ENCODE measurements at places on chromosomes 16 and 17.

GRCh38 chr16:83973581-83974385 lies 5.7 kb downstream of the NECAB2 start:
- no peak for DNase-seq

- DNase-seq: no peak
These were observed 7.6 kb downstream of the CYB5B start for GRCh38 chr16:69431948-69432468.

GRCh38 chr17:58480090-58480489 lies 8.1 kb downstream of the HSF5 start:
- no peak for DNase-seq

- no peak for DNase-seq
These were observed 71.9 kb downstream of the ENGASE start for GRCh38 chr17:79146562-79146961.

GRCh38 chr17:16940116-16940881 lies 31.6 kb downstream of the TNFRSF13B start:
- DNase-seq: no peak

- DNase-seq: no peak
These were observed 2.7 kb upstream of the SLC6A2 start for GRCh38 chr16:55653106-55653505.

DNA sequence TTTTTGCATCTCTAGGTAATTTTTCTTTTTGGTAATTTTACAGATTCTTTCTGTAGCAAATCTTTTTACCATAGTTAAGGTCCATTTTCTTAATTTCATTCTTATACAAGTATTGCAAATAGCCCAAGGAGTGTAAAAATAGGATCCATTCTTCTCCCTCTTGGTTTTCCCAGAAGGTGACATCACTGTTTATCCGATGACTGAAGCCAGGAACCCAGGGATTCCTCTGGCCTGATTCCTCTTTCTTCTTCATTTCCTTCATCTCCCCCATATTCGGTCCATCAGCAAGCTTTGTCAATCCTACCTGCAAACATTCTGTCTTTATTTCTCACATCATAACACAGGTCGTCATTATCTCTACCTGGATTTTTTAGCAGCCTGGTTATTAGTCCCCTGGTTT lies 5.3 kb downstream of the RBBP6 start:
- DNase-seq: no peak

DNA sequence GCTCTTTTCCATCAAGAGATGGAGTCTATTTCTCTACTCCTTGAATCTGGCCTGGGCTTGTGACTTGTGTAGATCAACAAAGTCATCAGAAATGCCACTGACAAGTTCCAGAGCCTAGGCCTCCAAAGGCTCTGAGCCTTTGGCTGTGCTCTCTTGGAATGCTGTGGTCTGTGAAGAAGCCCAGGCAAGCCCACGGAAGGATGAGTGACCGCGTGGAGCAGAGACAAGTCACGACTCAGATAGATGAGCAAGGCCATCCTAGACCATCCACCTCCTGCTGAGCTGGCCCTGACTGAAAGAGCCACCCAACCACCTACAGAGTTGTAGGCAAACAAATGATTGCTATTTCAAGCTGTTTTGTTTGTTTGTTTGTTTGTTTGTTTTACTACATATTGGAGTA lies 11.6 kb upstream of the ICAM2 start:
- no peak for DNase-seq

- DNase-seq: peak; percentile 78
These were observed 1.4 kb downstream of the HAGHL start for GRCh38 chr16:728131-728889.

GRCh38 chr17:66416207-66416940 lies 114.0 kb downstream of the PRKCA start:
- no peak for DNase-seq

DNA sequence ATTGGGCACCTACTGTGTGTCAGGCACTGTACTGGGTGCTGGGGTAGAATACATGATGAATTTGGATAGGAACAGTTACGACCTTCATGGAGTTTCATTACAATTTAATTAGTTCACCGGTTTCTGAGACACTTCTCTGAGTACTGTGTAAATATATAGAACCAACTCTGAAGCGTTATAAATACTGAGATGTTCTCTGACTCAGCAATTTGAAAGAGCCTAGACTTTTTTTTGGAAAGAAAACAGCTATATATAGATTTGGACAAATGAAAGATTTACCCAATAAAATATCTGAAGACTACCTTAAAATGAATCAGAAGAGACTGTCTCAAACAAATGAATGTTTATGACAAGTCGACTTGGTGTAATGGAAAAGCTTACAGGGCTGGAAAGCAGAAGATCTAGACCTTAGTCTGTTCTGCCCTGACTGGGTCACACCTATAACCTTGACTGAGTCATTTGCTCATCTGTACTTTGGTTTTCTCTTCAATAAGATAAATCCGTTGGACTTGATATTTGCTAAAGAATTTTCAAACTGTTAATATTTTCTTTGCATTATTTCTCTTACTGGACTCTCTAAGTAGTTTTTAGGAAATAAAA lies 4.6 kb upstream of the GAN start:
- no peak for DNase-seq

DNA sequence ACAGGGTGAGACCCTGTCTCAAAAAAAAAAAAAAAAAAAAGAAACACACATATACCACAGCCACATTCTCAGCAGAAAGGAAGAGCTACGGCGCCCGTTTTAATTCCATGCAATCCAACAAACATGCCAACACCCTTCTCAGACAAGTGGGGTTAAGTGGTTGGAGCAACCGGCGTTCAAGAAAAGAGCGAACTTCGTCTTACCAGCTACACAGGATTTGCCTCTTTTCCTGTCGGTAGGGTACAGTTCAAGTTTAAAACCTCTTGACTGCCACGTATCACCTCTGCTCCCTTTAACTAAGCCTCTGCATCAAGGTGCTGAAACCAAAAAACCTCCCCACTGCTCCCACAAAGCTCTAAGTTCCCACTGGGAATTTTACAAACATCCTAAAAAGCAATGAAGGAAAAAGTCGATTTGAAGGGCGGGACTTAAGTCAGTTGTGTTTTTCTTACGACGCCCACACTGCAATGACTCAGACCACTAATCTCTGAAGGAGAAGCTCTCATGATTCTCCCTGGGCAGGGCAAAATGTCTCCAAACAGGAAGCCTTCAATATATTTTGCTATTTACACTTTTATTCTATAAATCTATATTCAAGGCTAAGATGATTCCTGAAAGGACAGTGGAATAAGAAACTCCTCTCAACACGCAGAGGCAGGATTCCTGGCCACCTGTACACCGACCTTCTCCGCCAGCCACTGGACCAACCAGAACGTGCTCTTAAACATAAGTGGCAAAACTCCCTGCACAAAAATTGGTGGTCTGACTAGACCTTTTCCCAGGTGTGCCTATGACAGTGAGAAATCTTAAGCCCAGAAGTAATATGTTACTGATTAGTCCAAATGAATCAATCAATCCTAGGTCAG lies 18.8 kb downstream of the SRP68 start:
- no peak for DNase-seq

DNA sequence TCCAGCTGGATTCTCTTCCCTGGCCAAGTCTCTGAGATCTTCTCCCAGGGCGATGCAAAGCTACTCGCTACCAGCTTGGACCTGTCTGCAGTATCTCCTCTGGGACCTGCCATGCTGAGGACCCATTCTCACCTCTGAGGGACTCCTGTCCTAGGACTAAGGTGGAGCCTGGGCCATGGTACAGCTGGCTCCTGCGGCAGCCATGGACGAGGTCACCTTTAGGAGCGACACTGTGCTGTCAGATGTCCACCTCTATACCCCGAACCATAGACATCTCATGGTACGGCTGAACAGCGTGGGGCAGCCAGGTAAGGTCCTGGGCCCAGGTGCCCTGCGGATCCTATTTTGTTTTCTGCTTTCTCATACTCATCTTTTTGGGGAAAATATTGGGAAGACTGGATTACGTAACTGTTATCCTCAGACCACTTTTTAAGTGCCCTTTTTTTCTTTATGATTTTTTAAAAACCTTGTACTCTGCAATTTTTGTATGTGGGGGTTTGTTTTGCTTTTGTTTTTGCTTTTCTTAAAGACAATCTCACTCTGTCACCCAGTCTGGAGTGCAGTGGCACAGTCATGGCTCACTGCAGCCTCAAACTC lies 4.1 kb downstream of the METTL22 start:
- DNase-seq: no peak

- no peak for DNase-seq
These were observed 23.1 kb downstream of the CREBBP start for GRCh38 chr16:3857189-3858043.

DNA sequence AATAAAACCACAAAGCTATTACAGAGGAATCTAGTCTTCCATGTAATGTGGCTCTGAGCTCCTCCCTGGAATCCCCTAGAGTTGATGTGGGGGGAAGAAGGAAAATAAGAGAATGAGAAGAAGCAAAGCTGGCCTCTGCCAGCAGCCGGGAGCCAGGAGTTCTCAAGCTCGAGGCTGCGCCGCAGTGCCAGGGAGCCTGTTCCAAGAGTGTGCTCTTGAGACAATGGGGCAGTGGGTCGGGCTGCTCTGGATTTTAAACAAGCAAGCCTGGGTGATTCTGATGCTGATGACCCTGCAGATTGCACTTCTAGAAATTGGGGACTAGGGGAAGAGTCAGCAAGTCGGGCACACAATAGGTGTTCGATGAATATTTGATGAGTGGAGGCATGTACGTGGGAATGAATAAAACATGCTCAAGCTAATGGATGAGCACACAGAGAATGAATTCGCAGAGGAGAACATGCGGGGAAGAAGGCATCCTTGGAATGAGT lies 119.9 kb downstream of the CMIP start:
- DNase-seq: no peak

GRCh38 chr16:22323173-22323958 lies 26.2 kb downstream of the POLR3E start:
- no peak for DNase-seq

DNA sequence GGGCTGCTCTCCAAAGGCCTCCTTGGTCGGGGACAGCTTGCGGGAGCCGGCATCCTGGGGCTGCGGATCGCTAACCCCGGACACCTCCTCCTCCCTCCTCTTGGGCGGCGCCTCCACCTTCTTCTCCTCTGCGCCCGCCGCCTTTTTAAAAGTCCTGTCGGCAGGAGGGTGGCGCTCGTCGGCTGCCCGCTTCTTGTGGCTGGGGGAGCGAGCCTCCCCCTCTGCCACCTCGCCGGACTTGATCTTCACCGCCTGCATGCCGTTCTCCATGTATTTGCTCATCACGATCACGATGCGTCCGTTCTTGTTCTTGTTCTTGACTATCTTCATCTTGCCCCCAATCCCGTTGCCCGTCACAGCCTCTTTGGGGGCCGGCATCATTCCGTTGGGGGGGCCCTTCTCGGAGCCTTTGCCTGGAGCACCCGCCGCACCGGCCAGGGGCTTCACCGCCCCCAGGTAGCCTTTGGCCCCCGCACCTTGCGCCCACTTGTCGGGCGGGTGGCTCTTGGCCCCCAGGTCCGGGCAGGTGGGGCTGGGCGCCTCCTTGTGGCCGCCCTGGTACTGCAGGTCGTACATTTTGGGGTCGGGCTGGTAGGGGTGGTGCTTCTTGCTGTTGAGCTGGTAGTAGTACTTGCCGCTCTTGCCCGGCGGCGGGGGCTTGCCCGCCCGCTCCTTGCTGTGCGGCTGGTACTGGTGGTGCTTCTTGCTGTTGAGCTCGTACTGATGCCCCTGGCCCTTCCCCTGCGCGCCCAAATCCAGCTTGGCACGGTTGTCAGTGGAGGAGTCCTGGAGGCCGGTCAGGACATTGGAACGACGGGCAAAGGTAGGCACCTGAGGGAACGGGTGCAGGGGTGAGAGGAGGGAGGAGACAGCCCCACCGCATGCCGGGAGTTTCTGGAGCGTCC lies 4.4 kb downstream of the CBX4 start:
- peak; percentile 39 for DNase-seq

DNA sequence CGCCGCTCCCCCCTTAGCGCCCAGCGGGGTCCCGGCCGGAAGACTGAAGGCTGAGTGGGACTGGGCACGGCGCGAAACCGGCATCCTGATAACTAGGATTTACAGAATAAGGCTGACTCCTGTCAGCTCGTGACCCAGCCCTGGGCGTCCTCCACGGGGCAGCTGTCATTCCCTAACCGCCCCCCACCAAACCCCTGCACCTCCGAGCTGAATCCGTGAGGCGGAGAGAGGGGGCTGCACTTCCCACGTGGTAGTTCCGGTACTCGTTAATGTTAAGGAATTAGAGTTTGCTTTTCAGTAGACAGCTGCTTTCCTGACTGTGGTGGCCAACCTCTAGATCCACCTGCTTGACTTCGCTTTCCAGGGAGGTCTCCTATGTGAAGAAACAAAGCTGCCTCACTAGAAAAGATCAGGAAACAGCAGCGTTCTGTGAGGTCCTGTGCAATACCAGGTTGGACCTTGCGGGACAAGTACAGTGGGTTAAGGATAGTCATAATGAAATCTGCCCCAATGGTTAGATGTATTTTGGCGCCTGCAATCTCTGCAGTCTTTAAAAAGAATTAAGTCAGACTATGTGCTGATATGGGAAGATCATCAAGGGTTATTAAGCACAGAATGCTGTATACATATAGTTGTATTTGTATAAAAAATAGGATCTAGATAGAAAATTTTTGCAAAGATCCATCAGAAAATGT lies 1.1 kb upstream of the WBP2 start:
- no peak for DNase-seq

DNA sequence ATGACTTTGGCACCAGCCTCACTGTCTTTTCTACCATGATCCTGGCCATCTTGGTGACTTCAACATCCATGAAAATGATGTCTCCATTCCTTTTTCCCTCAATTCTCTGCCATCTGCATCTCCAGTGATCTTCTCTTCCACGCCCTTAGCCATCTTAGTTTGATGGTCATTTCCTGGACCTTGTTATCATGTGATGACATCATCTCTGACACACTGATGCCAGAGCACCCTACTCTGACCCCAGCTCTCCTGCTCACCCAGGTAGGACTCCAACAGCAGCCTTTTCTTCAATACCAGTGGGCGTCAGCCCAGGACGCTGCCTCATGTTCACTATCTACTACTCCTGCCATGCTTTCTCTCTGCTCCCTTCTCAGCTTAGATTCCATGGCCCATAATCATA lies 83.2 kb downstream of the ZZEF1 start:
- no peak for DNase-seq

- DNase-seq: no peak
These were observed 15.3 kb downstream of the MPP2 start for GRCh38 chr17:43891851-43892646.

GRCh38 chr16:85909932-85910853 lies 11.2 kb downstream of the IRF8 start:
- no peak for DNase-seq

- DNase-seq: no peak
These were observed 74.6 kb downstream of the SYCE1L start for GRCh38 chr16:77273815-77274214.

GRCh38 chr17:1904273-1905182 lies 74.7 kb downstream of the RPA1 start:
- DNase-seq: no peak

GRCh38 chr17:57671667-57672632 lies 73.1 kb downstream of the CCDC182 start:
- DNase-seq: peak; percentile 79

DNA sequence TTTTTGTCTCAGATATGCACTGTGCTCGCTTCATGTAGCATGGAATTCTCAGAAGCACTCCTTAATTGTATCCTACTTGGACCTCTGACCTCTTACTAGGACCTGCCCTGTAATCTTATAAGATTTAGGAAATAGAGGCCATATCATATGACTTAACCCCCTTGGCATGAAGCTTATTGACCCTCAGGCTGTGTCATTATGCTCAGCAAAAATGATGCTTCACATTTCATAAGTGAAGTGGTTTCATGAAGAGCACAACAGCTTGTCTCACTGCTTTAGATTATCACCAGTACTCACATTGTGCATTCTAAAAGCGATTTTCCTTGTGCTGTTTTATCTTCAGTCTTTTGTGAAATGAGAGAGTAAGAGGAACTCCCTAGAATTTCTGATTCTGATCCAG lies 6.4 kb downstream of the PHKB start:
- DNase-seq: no peak

All from femur (tissue), 1 donor.